Ammon's horn (tissue), 1 donor: ENCODE measurements at places on chromosomes 16 and 17.

GRCh38 chr16:11356573-11357331 is 11.5 kb downstream of the RMI2 start:
- peak; percentile 65 for DNase-seq

- DNase-seq: no peak
These were observed 50.4 kb upstream of the CIBAR2 start for GRCh38 chr16:85162478-85163277.

DNA sequence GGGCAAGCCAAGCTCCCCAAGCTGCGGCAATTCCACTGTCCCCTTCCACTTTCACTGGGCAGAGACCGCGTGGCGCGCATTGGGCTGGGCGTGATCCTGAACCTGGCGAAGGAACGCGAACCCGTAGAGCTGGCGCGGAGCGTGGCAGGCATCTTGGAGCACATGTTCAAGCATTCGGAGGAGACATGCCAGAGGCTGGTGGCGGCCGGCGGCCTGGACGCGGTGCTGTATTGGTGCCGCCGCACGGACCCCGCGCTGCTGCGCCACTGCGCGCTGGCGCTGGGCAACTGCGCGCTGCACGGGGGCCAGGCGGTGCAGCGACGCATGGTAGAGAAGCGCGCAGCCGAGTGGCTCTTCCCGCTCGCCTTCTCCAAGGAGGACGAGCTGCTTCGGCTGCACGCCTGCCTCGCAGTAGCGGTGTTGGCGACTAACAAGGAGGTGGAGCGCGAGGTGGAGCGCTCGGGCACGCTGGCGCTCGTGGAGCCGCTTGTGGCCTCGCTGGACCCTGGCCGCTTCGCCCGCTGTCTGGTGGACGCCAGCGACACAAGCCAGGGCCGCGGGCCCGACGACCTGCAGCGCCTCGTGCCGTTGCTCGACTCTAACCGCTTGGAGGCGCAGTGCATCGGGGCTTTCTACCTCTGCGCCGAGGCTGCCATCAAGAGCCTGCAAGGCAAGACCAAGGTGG is 9.8 kb downstream of the SARM1 start:
- peak; percentile 46 for DNase-seq

DNA sequence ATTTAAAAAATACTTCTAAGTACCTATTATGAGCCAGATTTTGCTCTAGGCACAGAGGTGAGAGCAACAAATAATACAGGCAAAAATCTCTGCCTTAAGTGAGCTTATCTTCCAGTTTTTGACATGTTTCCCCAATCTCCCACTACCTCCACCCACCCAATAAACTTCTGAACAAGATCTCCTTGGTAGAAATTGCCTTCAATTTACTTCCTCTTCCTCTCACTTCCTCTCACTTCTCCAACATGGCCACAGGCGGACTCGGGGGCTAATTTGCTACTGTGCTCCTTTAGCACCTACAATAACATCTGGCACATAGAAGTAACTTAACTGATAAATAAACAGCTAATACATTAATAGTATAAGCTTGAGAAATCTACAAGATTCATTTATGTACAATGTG is 82.6 kb downstream of the CACNG1 start:
- DNase-seq: no peak

GRCh38 chr16:79276501-79276900 is 324.0 kb downstream of the MAF start:
- no peak for DNase-seq

- no peak for DNase-seq
These were observed 440 bp downstream of the C16orf96 start for GRCh38 chr16:4556580-4556979.

- DNase-seq: no peak
These were observed 1.2 kb downstream of the QPRT start for GRCh38 chr16:29680180-29680598.

DNA sequence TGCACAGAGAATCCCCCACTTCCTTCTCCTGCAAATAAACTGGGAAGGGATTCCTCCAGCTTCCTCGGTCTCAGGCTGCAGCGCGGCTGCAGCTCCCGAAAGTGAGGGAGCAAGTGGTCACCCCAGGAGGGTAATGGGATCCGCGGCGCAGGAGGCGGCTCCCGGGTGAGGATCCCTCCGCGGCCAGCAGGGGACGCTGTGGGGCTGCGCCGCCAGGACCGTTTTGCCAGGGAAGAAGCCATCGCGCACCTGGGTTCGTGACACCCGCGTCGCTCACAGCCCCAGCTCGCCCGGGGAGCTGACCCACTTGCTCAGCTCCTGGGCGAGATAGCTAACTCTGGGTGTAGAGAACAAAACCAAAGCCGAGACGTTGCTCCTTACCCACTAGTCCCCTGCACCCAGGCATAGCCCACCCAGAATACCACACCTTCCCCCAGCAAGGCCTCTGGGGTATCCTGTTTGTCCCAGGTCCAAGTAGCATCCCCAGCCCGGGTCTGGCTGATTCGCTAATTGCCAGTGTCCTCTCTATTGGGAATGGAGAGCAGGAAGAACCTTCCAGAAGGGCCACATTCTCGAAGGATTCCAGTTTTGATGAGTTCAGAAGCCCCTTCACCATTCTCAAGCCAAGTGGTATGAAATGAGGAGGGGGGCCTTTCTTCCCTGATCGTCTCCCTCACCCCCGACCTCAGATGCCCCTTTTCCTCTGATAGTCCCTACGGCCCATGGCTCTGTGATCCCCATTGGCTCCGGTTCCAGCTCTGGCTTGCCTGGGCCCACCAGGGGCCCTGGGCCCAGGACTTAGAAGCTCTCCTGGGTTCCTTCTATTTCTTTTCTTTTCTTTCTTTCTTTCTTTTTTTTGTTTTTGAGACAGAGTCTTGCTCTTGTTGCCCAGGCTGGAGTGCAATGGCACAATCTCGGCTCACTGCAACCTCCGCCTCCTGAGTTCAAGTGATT is 14.1 kb downstream of the CYGB start:
- DNase-seq: peak; percentile 72

GRCh38 chr16:1677942-1678499 is at the start of gene JPT2:
TSS of gene JPT2 (plus strand) at chr16:1678279. CDS start at chr16:1678313, 34 bp downstream.
- peak; percentile 97 for DNase-seq

DNA sequence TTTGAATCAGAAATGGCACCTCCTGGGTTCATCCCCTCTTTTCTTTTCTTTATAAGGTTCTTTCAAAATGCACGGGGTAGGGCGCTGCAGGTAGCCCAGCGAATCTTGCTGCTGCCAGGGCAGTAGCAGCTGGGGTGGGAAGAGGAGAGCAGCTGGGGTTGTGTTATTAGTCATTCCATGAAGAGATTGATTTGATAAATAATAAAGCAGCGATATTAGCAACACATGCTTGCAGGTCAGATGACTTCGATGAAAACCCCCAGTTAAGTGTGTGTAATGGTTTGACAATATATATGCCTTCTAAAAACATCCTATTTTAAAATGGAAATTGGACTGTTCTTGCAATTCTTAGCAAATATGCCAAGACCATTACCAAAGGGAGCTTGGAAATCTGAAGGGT is 200.7 kb downstream of the CCDC182 start:
- DNase-seq: no peak

DNA sequence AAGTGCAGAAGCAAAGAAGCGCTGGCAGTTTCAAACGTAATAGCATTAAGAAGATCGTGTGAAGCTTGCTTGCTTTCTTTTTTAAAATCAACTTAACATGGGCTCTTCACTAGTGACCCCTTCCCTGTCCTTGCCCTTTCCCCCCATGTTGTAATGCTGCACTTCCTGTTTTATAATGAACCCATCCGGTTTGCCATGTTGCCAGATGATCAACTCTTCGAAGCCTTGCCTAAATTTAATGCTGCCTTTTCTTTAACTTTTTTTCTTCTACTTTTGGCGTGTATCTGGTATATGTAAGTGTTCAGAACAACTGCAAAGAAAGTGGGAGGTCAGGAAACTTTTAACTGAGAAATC is 17.4 kb upstream of the RAB11FIP4 start:
- DNase-seq: no peak

DNA sequence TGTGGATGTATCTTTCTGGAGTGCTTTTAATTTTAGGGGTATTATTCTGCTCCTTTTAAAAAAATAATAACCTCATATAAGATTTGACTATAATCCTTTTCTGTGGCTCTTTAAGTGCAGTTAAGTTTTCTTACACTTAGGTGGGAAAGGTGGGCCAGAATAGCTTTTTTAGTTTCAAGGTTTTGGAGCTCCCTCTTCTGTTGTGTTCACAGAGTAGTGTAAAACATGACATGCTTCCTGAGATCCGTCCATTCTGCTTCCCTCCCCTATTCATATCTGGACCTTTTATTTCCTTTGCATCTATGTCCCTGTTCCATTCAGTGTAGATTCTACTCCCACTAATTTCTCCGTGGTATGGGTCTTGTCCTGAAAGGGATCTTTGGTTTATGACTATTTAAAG is 12.8 kb downstream of the LRRC36 start:
- DNase-seq: no peak

DNA sequence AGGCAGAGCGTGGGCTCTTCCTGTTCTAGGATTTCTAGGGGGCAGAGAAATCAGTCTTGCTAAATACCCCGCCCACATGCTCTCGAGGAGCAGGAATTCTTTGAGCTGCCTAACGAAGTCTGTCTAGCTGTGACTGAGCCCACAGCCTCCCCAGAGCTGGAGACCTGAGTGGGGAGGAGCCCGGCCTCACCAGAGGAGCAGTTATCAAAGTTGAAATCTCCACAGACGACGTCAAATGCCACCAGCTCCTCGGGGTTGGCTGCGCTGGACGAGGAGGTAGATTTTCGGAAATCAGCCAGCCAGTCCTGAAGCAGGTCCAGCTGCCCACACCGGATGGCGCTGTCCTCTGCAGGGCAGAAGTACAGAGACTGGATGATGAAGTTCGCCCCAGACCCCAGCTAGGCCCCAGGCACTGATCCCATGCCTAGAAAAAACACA is 53.8 kb downstream of the PRMT7 start:
- no peak for DNase-seq

DNA sequence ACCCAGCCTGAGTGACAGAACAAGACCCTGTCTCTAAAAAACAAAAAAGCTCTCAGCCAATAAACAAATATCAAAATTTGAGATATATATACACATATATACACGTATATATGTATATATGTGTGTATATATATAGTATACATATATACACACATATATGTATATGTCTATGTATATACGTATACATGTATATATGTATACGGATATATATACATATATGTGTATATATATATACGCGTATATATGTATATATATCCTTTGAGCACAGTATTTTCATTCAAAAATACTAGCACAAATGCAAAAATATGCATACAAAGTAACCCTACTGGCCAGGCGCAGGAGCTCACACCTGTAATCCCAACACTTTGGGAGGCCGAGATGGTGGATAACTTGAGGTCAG is 13.0 kb downstream of the MTMR4 start:
- DNase-seq: no peak
